ENCODE measurements at places on chromosomes 16 and 17.

GRCh38 chr17:69344939-69345338 is 18.0 kb upstream of the ABCA5 start:
- no peak for DNase-seq

GRCh38 chr17:82094931-82095776 is 2.9 kb downstream of the FASN start:
- no peak for DNase-seq

GRCh38 chr17:74770498-74771318 is 5.4 kb downstream of the NAT9 start:
- DNase-seq = peak; percentile 41

DNA sequence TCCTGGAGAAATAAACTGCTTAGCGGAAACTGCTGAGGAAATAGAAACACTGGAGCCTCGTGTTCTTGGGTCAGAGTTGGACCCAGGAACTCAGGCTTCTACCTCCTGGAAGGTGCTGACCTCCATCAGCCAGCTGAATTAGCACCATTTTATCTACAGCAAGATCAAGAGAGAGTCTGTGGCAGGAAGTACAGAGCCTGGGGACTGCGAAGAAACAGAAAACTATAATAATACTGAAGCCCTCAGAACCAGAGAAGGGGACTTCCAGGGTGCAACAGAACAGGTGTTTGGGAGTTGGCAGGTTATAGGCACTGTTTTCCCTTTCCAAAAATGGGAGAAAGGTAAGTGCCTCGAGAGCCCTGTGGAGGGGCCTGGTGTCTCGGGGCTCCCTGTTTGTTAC is 379.7 kb downstream of the CA10 start:
- no peak for DNase-seq

DNA sequence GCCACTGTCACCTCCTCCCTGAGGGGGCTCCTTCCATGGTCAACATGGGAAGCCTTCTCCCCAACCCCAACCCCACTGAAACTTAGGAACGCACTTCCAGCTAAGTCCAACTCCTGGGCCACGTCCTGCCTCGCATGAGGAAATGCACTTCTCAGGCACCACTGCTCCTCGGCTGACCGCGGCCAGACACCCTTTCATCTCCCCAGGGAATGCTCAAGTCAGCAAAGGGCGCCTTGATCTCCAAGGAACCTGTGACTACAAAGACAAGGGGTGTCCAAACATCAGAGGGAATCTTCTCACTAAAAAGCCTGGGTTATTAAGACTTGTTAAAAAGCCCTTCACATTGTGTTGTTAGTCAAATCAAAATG is 124.9 kb upstream of the HSBP1 start:
- DNase-seq = no peak

GRCh38 chr17:28261219-28261618 is 57.8 kb upstream of the TMEM97 start:
- no peak for DNase-seq

DNA sequence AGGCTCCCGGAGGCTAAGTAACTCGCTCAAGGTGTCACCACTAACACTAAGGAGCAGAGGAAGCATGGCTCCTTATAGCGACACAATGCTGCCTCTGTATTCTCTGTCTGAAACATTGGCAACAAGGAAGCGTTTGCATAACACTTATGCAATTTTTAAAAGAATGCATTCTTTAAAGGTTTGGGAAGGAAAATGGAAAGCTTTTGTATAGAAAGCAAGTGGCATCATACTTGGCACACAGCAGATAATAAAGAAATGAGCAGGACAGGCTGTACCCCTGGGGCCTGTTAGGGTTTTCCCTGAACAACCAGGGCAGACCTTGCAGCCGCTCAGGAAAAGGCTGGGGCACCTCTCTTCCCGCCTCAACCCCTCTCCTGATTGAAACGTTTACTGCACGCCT is 36.9 kb downstream of the PPL start:
- no peak for DNase-seq

GRCh38 chr17:42132941-42133340 is 10.3 kb downstream of the HSPB9 start:
- no peak for DNase-seq

- no peak for DNase-seq
Observed at GRCh38 chr16:7805686-7806396, 473.2 kb downstream of the RBFOX1 start.

- DNase-seq = no peak
Observed at GRCh38 chr17:2385240-2386210, 15.3 kb downstream of the MNT start.

GRCh38 chr16:4381935-4382794 is 10.5 kb downstream of the VASN start:
- DNase-seq = no peak

DNA sequence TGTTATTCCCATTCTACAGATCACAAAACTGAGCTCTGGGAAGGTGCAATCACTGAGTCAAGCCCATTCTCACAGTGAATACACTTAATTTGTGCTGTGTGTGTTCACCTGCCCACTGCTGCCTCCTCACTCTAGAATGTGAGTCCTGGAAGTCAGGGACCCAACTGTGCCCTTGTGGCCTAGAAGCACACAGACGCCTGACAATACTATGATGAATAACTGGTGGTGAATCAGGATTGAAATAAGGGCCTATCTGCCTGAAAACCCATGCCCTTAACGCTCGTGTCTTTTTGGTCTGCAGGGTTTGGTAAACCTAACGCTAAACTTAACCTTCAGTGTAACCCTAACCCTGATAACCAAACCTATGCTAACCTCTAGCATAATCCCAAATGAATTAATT is 80.3 kb downstream of the ZNF423 start:
- DNase-seq = no peak

DNA sequence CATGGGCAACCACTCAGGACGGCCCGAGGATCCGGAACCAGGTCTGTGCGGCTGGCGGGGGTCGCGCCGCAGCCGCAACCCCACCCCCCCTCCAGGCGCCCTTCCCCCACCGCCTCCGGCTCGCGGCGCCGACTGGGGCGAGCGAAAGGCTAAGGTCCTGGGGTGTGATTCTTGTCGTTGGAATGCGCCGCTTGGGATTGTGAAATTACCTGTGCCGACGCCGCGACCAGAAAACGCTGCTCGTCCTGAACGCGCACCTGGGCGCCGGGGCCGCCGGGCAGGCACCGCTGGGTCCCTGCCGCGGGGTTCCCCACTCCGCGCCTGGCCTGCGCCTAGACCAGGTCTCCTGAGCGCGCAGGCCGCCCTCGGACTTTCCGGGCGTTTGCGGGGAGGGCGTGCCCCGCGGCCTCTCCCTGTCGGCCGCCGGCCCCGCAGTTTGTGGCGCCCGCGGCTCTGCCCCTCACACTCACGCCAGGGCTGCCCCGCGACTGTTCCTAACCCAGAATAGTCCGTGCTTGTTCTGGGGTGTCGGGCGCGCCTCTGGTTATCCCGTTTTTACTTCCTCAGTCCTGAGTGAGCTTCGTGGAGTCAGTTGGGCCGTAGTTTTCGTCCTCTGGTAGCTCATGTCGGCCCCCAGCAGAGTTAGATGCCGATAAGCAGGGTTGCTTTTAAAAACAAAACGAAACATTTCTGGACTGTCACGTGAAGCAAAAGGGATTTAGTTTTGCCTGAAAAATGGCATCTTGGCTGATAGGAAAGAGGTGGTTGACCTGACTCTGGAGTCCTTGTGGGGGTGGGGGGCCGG is 147.2 kb downstream of the SPECC1 start:
- no peak for DNase-seq

DNA sequence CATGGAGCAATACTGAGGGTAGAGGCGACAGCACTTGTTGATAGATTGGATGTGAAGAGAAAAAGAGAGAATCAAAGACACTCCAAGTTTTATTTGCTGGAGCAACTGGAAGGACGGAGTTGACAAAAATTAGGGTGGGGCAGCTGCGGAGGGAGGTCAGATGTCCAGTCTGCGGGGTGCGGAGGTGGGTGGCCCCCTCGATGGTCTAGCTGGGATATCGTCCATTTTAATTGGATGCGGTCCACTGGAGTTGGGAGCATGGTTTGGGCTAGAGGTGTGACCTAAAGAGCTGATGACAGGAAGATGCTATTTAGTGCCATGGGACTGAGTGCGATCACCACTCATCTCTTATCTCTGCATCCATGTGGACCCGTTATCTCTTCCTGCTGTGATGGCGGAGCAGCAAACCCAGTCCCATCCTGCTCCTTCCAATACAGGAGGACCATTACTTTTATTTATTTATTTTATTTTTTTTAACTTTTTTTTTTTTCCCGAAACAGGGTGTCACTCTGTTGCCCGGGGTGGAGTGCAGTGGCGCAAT is 48.3 kb upstream of the CBX4 start:
- DNase-seq = no peak

DNA sequence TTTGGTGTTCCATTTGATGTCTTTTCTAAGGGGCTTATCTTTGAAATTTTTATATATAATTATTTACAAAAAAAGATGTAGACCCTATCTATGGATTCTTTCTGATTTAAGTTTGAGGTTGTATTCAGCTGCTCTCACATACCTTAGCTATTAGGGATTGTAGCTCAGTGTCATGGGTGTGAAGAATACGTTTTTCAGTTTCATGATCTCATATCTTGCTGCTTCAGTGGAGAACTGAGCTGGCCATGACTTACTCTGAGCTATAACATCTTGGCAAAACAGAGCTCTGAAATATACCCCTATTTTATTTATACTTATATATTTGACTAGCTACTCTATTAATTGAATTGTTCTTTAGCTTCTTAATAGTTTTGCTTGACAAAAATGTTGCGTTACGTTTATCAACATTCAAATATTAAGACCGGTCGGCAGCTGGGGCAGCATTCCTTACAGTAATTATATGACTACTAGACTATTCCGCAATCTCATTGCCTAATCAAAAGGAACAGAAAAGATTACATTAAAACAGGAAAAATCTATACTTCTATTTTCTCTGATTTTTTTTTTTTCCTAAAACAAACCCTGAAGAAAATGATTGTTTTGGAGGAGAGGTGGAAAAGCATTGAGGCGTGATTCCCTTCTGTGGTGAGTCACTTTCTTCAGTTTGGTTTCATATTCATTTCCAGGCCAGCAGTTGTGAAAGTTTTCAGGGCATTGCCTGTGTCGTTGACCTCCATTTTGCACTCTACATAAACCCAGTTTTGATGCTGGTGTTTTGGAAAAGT is 24.1 kb upstream of the KRT24 start:
- no peak for DNase-seq

GRCh38 chr17:44466339-44466738 is 36.9 kb downstream of the GPATCH8 start:
- DNase-seq = no peak

- DNase-seq = no peak
Observed at GRCh38 chr16:82298472-82298871, 128.4 kb upstream of the MPHOSPH6 start.

DNA sequence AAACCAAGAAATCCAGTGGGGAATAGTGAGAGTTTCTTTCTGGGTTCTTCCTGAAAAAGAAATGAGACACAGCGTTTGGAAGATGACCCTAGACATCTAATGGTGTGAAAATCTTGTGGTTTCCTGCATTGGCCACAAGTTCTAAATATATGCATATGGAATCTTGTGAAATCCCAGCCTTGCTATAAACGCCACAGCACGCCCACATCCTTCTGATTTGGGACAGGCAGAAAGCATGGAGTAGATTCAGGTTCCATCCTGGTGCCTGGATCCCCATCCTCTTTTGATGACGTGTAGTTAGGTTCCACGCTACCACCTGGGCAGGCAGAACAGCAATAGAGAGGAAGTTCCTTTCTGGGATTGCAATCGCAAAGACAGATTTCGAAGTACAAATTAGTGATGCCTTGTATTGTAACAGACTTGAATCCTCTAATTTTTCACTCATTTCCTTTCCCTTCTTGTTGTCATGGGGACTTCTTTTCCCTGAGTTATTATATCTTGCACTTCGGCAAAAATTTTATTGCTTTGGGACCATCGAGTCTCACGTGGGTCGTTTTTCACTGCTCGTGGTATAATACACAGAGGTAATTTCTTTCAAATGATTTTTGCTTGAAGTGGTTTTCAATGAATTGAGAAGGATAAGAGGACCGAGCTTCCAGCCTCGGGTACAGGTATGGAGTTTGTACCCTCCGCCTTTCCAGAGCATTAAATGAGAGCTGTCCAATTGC is 37.6 kb downstream of the HS3ST4 start:
- no peak for DNase-seq

GRCh38 chr16:68355447-68356248 is 44.8 kb downstream of the PRMT7 start:
- no peak for DNase-seq

DNA sequence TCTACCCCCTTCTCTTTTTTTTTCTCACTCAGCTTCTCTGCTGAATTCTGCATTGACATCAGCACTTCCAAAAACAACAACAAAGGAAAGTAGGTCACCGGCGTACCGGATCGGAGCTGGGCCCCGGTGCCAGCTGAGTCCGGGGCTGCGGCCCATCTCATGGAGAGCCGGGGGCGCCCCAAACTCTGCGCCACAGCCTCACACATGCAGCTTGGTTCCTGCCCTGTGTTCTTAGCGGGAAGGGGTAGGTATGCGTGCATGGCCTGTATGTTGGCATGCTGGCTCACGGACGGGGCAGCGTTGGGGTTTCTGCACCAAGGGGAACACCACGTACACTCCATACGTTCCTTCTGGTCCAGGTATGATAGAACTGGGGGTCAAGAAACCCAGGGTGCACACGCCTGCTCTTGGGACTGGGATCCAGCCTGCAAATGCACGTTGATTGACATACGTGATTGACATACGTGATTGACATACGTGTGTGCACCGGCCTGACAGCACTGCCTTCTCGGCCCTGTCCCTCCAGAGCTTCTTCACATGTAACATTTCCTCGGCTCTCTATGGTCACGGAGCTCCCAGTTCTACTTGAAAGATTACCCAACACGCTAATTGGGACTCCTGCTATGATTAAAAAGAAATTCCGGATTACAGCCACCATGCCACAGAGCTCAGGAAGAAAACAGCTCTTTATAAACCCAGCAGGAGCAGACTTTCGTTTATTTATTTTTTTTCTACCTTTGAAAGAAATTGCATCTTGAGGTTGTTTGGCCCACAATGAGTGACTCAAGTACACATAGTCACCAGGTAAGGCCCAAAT is 88.7 kb downstream of the RPA1 start:
- DNase-seq = no peak

DNA sequence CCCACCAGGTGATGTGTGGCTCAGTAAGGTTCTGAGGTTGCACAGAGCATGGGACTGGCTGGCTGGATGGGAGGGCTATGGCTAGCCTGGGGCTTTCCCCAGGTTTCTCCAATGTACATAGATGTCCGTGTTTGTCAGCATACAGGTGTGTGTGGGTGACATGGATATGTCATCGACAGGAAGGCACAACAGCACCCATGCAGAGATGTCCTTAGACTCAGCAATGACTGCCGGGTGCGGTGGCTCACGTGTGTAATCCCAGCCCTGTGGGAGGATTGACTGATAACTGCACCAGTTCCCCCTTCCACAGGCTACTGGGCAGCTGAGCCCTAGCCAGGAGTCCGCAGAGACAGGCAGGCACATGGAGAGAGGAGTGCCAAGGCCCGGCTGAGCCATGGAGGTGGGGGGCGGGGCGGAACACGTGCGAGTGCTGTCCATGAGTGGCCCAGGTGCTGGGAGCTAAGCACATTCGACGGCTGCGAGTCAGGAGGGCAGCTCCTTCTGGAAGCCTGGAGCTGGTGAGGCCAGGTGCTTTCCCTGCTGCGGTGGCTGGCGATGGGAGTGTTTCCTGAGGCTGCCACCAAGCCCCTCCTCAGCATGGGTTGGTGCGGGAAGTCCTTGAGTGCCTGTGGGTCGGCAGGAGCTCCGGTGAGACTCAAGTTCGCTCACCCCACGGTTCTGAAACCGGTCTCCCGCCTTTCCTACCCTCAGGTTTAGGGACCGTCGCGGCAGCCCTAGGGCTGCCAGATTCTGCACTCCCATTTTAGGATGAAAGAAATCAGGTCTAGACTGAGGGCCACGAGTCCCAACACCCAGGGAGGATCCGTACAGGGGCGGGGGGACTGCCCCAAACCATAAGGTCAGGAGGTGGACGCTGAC is 858 bp upstream of the ASPSCR1 start:
- no peak for DNase-seq

GRCh38 chr16:4583906-4584305 is 27.8 kb downstream of the C16orf96 start:
- no peak for DNase-seq
